T follicular helper cell (primary cell): ENCODE measurements at places on chromosomes 7 and 10.

DNA sequence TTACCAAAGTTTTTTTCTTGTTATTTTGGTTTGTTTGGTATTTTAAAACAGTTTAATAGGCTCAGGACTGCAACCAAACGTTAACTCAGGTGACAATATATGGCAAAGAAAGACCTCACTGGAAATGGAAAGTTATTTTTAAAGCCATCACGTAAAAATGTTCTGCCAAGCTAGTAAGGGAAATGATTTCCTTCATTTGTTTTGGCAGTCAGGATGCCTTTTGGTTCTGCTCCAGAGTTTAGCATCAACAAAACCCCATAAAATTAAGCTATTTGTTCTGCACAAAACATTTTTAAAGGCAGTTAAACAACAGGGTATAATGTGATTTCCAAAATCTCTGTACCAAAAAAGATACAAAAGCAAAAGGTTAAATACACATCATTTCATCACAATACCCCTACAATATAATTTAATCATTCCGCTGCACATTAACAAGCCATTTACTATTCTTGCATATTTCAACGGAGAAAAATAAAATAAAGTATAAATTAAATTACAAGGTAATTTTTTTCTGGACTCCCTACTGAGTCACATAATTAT, 172.4 kb downstream of the SEMA3E start:
- DNase-seq: no peak

DNA sequence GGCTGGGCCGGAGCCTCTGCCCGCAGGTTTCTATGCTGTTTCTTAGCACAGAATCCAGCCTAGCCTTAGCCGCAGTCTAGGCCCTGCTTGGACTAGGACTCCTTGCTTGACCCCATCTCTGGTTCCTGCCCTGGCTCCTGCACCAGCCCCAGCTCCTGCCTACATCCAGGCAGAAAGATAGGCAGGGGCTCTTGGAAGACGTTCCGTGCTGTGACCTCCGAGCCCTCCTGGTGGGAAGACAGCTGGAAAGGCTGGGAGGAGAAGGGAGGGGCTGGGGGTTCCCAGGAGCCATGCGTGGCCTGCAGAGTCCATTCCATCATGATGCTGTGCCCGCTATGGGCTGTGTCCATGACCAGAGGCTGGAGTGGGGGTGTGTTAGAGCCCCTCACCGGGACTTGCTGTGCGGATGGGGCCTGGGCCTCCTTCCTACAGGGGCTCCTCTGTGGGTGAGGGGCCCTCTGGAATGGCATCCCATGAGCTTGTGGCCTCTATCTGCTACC, 26.2 kb downstream of the RAMP3 start:
- DNase-seq: no peak

DNA sequence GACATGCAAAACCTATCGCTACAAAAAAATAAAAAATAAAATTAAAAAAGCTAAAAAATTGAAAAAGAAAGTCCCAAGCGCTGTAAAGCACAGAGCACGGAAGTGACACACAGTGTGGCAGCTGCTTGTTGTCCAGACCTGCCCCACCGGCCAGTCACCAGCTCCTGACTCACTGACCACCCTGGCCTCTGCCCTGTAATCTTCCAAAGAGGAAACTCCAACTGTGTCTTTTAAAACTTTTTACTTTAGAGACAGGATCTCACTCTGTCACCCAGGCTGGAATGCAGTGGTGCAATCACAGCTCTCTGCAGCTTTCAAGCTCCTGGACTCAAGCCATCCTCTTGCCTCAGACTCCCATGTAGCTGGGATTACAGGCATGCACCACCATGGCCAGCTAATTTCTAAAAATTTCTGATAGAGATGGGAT, 23.6 kb downstream of the GNA12 start:
- no peak for DNase-seq

DNA sequence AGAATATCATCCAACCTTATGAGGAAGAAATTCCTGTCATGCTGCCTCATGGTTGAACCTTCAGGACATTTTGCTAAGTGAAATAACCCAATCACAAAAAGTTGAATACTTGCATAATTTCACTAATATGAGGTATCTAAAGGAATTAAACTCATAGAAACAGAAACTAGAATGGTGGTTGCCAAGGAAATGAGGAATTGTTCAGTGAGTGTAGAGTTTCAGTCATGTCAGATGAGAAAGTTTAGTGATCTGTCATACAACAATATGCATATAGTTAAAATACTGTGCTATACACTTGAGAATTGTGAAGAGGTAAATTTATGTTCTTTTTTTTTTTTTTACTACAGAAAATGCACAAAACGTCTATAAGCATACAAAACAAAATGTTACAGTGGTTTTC, 60.7 kb downstream of the R3HCC1L start:
- no peak for DNase-seq

DNA sequence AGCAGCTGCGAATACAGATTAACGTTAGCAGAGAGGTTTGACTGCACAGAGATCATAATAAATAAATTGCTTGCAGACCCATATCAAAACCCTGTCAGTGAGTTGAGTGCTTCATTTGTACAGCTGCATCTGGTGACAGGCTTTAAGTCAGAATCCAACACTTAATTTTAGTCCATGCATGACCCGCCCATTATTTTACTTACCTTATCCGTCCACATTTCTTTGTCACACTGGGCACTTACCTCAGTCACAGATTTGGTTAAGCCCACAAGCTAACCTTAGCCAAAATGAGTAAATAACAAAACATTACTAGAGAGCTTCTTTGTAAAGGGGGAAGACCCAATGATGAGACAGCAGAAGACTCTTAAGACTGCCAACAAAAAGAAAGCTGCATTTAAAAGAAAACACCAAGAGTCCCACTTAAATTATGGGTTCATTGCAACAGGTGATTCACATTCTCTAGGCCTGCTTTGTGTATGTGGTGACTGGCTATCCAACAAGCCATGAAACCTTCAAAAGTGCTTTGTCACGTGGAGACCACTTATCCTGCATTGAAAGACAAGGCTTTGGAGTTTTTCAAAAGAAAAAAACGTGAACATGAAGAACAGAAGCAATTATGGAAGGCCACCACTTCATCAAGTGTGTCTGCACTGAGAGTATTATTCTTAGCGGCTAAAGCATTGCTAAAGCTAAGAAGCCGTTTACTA, 32.2 kb downstream of the PHTF2 start:
- no peak for DNase-seq
